Amygdala (tissue), 56 donors: ENCODE measurements at places on chromosomes 13 and 19.

DNA sequence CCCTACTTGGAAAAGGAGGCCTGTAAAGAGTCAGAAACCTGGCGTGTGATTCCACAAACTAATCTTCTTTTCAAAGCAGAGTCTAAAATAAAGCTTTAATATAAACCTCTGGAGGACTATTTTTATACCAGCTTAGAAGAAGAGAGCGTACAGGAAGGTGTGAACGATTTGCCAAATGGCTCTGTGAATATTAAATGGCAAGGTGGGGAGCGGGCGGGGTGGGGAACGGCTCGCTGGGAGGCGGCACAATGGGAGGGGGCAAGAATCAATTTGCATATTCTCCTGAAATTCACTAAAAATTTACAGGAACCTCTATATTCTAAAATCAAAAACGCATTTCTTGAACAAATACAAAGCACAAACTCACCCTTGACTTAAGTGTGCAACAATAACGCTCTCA is 982 bp downstream of the ZNF780B start:
- no peak for DNase-seq

GRCh38 chr19:41226053-41226873 is 7.2 kb downstream of the AXL start:
- DNase-seq = no peak

DNA sequence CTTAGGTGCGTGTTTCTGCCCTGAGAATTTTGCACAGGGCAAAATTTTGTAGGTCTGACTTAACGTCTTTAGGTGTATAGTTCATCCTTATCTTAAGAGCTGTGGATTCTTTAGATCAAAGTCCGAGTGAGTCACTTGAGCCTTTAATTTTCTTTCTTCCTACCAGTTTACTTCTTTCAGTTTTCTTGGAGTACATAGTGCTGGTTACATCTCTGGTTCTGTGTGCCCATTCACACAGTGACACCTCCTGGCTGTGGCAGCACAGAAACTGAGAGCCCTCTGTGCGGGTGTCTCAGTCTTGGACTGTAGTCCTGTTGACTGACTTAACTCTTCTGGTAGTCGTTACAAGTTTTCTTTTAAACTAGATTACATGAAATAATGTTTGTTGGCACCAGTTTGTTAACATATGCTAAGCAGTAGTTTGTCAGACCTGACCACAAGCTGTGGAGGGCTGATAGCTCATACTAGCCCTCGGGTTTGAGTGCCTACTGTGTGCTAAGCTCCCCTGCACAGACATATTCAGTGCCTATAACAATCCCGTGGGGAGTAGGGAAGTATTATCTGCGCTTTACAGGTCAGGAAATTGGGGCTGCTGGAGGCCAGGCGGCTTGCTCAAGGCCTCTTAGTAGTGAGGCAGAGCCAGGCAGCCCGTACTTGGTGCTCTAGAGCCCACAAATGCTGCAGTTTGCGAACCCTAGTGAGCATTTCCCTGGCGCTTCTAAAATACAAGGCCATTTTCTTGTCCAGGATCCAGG is 1.6 kb downstream of the GATAD2A start:
- DNase-seq = peak; percentile 14

GRCh38 chr19:58261968-58262921 is 16.5 kb upstream of the ZNF8 start:
- DNase-seq = no peak

GRCh38 chr13:61142506-61142905 is 273.1 kb downstream of the PCDH20 start:
- no peak for DNase-seq

DNA sequence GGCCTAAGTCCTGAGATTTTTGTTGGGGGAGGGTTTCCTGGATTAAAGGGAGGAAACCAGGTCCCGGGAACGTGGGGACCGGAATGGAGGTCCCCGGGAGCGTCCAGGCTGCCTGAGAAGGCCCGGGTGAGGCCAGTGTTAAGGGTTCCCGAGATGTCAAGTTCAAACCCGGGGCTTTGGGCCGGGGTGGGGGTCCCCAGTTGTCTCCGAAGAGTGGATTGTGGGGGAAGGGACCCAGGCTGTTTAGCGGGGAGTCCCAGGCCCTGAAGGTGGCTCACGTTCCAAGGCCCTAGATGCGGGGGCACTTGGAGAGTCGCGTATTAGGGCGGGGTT is 262 bp downstream of the COX7A1 start:
- no peak for DNase-seq

DNA sequence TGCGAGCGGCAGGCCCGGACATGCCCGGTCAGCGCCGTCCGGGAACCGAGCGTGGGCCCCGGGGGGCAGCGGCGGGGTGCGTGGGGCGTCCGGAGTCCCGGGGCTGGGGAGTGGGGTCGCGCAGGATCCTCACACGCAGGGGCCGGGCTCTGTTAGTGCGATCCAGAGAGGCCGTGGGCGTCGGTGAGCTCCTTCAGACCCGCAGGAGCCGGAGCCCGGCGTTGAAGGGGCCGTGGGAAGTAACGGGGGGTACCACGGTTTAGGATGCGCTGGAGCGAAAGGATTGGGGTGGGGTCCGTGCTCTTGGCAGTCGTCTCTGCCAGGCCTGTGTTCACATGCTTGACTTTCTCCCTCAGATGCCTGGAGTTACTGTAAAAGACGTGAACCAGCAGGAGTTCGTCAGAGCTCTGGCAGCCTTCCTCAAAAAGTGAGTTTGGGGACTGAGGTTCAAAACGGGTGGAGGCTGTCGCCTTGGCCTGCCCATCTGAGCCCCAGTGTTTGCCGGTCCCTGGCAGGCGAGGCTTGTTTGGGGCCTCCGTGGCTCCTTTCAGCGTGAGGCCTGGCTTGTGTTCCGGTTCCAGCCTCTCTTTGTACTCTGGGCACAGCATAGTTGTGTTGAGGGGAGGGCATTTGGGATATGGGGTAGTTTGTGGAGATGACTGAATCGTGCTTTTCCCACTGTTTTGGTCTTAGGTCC is 512 bp downstream of the RPS19 start:
- no peak for DNase-seq
